Left lobe of liver (tissue), 2 donors: ENCODE measurements at places on chromosomes 16 and 17.

DNA sequence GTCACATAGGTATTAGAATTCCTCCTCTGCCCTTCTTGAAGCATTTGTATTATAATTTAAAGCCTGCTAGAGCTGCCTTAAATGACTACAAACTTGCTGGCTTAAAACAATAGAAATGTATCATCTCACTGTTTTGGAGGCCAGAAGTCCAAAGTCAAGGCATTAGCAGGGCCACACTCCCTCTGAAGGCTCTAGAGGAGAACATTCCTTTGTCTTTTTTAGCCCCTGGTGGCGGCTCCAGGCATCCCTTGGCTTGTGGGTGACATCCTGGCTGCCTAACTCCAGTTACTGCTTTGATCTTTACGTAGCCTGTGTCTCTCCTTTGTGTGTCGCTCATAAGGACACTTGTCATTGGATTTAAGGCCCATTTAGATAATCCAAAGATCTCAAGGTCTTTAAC is 186.6 kb upstream of the SALL1 start:
- DNase-seq: no peak

DNA sequence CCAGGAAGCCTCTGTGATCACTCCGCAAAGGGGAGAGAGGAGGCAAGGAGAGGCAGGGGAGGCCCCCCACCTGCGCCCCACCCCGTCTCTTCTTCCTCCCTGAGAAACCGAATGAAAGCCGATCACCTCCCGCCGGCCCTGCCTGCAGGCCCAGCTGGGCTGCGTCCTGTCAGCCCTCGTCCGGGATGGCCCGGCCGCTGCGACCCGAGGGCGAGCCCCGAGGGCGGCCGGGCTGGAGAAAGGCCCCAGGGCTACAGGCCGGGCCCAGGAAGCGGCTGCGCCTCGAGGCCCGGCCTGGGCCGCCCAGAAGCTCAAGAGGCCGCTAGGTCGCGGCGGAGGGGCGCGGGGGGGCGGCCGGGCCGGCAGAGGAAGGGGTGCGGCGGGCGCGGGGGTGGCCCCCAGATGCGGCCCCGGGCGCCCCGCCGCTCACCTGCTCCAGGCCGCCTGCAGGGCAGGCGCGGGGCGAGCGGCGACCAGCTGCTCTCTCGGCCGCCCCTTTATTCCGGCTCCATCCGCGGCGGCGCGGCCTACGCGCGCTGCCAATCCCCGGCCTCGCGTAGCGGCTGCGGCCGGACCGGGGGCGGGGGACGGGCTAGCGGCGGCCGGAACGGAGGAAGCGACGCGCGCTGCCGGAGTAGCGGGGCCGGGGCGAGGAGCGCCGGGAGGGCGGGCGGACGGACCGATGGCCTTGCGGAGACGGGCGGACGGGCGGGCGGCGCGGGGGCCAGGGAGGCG is at the start of gene ZNF319:
ZNF319 (minus strand) TSS at position 702 of the 735 bp plus-strand sequence. CDS start 2,407 bp downstream, outside the sequence.
- no peak for DNase-seq

DNA sequence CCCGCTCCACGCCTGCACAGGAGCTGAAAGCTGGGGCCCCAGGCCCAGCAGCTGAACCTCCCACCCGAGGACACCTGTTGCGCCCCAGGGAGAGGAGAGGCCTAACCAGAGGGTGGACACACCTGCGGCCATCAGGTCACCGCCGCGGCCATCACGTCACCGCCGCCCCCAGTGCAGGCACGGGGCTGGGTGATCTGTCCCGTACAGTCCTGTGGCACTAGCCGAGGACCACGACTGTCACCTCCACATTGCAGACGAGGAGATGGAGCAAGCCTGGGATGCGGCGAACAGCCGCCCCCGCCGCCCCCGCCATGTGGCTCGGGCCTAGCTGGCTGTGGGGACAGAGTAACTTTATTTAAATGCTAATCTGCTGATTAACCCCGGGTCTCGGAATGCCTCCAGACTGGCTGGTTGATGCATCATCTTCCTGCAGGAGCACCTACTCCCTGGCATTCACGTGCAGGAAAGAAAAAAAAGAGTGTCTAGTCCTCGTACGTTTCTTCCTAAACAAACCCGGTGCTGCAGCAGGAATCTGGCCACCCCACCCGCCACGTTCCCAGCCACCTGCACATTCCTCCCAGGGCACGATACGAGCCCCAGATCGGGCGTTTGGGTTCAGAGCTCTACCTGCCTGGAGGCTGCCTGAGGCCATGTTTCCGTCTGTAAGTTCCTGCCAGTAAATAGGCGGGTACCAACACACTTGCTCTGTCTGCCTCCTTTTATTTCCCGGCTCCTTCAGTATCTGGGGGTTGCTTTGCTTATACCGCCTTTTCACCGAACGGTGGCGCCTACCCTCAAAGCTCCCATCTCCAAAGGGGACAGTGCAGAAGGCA is 29.9 kb downstream of the PIEZO1 start:
- DNase-seq: no peak

- DNase-seq: no peak
Observed at GRCh38 chr16:23584186-23585076, 11.7 kb downstream of the NDUFAB1 start.

DNA sequence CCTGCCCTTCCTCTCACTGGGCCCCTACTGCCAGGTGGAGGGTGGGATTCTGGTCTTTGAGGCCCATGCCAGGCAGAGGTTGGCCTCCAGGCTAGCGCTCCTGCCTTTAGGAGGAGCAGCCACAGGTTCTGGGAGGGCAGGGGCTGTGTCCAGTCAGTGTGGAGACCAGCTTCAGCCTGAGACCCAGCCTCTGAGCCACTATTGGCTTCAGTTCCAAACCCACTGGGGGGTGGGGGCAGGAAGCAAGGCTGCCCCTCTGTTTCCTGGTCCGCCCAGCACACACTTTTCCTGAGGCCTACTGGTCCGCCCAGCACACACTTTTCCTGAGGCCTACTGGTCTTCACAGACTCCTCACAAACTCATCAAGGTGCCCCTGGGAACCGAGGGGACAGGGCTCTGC is 16.4 kb downstream of the SLC5A10 start:
- DNase-seq: no peak

DNA sequence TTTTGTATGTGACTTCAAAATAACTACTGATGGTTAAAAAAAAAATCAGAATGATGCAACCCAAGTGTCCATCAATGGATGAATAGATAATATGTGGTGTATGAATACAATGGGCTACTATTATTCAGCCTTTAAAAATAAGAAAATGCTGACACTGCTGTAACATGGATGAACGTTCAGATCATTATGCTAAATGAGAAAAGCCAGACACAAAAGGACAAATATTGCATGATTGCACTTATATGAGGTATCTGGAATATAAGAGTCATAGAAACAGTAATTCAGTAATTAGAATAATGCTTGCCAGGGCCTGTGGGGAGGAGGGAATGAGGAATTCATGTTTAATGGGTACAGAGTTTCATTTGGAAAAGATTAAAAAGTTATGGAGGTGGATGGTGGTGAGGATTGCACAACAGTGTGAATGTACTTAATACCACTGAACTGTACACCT is 25.4 kb downstream of the TENT4B start:
- no peak for DNase-seq

GRCh38 chr16:51666821-51667220 is 515.8 kb upstream of the SALL1 start:
- no peak for DNase-seq

GRCh38 chr17:40486522-40487370 is 14.7 kb downstream of the TNS4 start:
- no peak for DNase-seq

DNA sequence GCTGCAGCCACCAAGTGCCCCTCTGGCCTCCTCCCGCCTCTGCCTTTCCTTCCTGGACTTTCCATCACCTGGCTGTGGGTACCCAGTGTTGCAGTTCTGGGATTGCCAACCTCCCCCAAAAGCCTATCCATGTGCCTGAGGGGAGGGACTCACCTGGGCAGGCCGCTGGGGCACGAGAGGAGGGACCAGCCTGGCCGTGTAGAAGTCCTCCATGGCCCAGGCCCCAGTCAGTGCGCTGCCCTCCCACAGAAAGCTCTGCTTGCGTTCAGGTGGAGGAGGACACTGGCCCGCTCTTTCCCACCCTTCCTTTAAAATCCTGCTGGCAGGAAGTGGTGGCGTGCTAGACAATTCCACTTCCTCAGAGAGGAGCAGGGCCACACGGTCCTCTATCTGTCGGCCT is 14.2 kb downstream of the SLX4 start:
- DNase-seq: no peak

DNA sequence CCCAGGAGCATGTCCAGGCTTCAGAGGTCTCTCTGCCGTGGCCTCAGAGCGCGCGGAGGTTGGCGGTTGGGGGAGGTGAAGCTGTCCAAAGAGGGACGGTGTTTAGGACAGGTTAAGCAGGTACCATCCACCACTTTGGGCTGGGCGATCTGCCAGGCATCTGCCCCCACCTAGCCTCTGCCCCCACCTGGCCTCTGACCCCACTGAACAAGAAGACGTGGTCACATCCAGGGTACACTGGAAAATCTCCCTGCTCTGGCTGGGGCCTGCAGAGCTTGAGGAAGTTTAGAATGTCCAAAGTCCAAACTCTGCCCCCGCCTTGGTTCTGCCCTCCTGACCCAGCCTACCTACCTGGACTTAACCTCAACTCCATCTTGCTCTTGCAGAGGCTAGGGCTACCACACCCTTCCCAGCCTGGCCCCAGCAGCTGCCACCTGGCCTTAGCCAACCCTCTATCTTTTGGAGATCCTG is 1.6 kb downstream of the ITGA3 start:
- DNase-seq: no peak

GRCh38 chr16:85284141-85284817 is 172.0 kb upstream of the CIBAR2 start:
- no peak for DNase-seq

GRCh38 chr16:89113152-89113547 is 19.5 kb downstream of the ACSF3 start:
- DNase-seq: no peak

DNA sequence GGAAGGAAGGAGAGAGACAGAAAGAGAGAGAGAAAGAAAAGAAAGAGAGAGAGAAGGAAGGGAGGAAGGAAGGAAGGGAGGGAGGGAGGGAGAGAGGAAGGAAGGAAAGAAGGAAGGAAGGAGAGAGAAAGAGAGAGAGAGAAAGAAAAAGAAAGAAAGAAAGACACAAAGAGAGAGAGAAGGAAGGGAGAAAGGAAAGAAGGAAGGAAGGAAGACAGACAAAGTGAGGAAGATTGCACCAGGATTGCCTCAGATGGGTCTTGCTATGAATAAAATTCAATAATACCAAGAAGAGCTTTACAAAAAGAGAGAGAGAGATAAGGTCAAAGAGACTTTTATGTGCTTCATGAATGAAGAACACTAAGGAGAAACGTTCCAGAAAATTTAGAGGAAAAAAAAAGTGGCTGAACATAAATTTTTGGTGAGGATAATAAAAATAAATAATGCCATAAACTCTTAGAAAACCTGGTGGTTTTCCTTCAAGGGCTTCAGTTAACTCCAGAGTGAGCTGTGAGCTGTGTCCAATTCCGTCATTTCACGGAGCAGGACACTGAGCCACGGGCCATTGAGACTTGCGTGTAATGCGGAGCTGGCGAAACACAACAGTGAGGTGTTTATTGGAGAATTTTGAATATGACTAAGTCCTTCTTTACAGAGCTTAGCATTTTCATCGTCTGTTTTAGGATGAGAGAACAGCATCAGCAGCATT is 72.7 kb upstream of the TNRC6C start:
- no peak for DNase-seq

GRCh38 chr17:28295677-28296578 is 23.1 kb upstream of the TMEM97 start:
- no peak for DNase-seq

DNA sequence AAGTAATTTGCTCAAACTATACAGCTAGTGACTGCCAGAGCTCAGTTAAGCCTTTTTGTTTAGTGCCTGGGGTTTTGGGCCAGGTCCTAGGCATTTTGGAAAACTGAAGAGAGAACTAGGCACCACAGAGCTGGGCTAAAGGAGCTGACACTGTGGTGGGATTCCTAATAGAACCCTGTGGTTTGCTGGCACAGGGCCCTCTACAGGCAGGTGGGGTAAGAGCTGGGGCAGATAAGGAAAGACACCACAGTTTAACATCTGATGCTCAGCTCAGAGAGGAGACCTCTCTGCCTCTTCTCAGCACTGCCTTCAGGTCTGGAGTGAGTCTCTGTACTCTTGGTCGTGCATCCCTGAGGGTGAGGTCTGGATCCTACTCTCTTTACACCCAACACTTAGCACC is 121.2 kb downstream of the SNX11 start:
- no peak for DNase-seq
